ENCODE measurements at places on chromosomes 2 and 18.

DNA sequence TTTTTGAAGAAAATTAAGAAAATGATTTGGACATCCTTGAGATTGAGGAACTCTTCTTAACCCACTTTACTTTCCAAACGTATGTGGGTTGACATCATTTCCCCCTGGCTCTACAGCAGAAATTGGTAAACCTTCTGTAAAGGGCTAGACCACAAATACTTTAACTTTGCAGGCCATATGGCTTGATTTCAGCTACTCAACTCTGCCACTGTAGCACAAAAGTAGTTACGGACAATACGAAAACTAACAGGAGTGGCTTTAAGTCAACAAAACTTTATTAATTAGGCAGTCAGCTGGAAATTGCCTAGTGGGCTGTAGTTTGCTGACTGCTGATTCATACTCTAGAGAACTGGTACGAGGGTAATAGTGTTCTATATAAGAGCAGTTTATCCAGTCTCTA is 83.2 kb upstream of the DTNB start:
- DNase-seq = no peak

DNA sequence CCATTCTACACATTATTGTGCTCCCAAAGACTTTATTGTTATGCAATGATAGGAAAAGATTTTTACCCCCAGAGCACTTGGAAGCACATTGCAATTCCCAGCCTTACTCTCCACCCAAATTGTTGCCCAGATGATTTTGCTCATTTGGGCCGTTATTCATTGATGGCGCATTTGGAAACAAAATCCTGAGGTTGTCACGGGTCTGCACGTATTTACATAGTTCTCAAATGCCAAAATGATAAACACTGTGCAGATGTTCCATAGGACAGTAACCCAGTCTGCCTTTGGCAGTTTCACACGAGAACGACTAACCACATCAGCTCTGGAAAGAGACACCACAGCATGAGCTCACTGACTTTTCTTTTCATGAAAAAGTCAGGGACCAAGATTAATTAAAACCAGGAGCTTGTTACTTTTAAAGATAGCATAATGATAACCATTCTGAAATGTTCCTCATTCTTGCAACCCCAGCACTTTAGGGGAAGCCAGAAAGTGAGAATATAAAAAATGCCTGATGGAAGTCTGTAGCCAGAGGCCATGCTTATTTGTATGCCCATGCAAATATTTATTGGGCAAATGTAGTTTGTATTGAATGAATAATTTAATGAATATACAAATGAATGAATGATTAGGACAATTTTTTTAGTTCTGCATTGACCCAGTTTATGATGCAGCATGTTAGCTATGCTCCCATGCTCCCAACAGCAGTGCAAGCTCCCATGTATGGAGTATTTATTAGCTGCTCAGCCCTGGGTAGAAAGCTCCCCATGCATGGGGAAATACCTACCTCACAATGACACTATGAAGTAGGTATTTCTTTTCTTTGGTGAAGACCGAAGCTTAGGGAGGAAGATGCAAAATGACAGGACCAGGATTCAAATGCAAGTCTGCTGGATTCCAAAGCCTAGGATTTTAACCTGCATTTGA is 84.6 kb downstream of the MAIP1 start:
- no peak for DNase-seq

DNA sequence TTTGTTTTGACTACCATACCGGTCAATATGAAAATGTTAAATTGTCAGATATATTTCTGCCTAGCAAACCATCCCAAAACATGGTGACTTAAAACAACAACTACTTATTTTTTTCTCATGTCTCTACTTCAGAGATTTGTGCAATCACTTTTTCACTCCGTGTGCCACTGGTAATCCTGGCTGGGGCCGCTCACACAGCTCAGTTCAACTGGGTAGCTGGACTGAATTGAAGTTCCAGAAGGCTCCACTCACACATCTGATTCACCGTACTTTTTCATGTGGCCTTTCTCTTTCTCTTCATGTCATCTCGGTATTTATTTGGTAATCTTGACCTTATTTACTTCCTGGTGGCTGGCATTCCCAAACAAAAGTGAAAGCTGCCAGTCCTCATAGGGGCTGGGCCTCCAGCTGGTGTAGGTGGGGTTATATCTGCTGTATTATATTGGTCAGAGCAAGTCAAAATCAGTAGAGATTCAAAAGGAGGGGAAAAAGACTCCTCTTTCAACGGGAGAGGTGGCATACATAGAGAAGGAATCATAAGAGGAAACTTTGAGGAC is 513.9 kb upstream of the NXPH2 start:
- DNase-seq = no peak

DNA sequence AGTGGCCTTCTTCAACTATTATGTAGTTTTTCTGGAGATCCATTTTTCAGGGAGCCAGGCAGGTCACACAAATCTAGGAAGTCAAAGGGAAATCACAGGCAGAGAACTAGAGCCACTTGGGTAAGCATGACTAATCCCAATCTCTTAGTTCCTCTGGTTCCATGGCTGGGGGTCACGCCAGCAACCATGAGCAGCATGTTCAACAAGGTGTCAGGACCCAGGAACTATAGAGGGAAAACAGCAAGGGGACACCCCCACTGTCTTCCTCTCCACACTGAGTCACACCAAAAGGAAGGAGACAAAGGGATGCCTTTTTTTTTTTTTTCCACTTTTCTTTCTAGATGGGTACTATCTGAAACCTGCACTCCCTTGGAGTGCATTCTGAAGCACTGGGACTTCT is 250.9 kb downstream of the OTX1 start:
- DNase-seq = no peak

- no peak for DNase-seq
Observed at GRCh38 chr18:24593401-24593800, 133.0 kb downstream of the HRH4 start.

DNA sequence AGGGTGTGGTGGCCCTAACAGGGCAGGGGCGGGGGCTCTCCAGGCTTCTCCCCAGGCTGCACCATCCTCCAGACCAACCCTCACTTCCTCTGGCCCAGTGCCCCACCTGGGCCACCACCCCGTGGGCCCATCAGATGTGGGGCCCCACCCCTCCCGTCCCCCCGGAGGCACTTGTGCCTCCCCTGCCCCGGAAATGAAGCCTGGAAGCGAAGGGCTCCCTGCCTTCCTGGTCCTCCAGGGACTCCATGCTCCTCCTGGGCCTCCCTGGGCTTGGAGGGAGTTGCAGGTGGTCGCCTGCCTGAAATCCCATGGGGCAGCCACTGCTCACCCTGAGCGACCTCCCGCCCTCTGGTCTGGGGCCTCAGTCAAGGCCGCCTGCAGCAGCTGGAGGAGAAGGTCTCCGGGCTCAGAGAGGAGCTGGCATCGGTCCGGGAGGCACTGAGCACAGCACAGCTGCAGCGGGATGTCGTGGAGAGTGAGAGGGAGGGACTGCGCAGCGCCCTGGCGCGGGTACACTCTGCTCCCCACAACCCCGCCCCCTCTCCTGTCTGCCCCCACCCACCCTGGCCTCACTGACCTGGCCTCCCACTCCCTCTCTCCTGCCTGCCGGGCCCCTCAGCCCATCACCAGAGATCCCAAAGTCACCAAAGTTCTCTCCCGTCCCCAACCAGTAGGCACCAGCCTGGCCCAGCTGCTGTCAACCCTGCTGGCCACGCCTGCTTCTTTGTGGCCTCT is 28.0 kb downstream of the CROCC2 start:
- no peak for DNase-seq

GRCh38 chr18:52325997-52326396 is 14.0 kb upstream of the DCC start:
- no peak for DNase-seq

- DNase-seq = no peak
Observed at GRCh38 chr2:147623328-147623727, 221.5 kb upstream of the ACVR2A start.

DNA sequence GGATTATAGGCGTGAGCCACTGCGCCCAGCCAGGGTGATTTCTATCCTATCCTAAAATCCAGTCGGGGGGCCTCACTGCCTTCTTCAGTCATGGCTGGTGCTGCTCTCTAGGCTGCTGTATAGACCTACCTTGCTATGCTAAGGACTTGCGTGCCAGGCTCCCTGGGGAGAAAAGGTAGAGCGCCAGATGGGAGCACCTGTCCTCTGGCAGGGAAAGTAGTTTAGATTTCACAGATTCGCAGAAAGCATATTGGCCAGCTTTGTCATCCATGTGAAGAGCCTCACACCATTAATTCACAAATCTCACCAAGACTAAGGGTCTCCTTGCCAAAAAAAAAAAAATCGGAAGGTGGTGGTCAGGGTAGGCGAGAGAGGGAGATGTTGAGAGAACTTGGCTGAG is 217.6 kb downstream of the ATAD2B start:
- DNase-seq = no peak

DNA sequence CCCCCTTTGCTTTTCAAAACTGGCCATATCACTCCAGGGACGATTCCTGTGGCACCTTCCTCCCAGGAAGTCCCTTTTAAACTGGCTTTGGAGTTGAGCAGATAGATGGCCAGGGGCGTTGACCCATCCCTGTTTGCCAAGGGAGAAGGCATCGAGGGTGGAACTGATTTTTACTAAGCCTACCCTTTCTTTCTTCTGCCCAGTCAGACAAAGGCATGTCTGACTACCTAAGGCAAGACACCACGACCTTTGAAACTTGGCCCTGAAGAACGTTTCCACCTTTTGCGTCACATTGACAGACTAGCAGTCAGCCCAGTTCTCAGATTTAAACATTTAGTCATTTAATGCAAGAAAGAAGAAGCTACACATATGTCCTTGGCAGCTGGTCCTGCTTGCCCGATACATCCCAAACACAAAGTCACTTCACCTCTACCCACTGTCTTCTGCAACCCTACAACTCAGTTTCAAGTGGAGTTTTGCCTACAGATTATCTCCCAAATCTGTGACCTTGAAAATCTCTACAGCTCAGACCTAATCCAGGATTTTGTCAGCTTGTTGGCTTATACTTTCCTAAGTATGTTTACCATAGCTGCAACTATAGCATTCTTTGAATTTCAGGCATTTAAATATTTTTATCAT is 102.2 kb upstream of the IL1R2 start:
- DNase-seq = no peak
